PC-9 (cell line): ENCODE measurements at places on chromosomes 5 and 9. TPM values are rescaled to one million over a fixed set of nuclear protein-coding genes. Genes with fewer than 3 reads are reported as not detected.

DNA sequence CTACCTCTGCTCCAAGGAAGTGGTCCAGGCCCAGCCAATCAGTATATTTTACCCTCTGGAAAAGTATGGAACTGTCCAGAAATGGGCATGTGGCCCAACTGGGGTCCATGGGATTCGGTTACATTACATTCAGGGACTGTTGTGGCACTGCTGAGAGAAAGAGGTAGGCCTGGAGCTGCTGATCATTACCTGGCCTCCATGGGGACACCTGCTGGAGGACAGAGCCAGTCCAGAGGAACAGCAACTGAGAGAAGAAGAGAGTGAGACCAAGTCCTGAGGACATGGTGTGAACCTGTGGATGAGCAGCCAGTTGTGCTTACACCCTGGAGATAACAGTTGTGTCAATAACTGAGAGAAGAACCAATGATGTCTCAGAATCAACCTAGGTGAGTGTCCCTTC, 48.2 kb downstream of the HMHB1 start:
- DNase-seq, result no peak

- DNase-seq, result no peak
These were observed 112.1 kb downstream of the SNCAIP start for GRCh38 chr5:122424132-122424531.

STX17 gene
- total RNA-seq, result 46.3 and 47.8 TPM in 2 replicates

FAM78A gene
- total RNA-seq, result 1.3 and 1.6 TPM in 2 replicates
